Glomerular endothelial cell (primary cell): ENCODE measurements at places on chromosomes 3 and 15.

GRCh38 chr3:148229107-148229506, 468.6 kb upstream of the AGTR1 start:
- DNase-seq = no peak

GRCh38 chr15:70539912-70540530, 223.3 kb downstream of the UACA start:
- no peak for DNase-seq

GRCh38 chr3:193984876-193985275, 151.1 kb upstream of the HES1 start:
- DNase-seq = no peak

GRCh38 chr3:188286087-188286513, 132.1 kb downstream of the LPP start:
- no peak for DNase-seq

DNA sequence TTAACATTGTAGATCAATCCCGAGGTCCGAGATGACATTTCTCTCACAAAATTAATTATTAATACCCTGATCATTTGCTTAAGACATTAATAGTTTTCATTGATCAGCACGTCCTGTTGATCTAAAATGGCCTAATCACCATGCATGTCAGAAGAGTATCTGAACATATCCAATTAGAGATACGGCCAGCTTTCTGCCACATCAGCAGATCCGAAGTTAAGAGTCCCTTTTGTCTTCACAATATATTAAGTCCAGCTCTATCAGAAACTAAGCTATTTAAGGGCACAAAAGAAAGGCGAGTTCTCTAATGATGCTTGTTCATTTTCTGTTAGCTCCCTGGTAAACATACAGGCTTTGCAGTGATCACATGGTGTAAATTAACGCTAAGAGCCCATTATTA, 470.3 kb downstream of the CNTN4 start:
- DNase-seq = no peak

DNA sequence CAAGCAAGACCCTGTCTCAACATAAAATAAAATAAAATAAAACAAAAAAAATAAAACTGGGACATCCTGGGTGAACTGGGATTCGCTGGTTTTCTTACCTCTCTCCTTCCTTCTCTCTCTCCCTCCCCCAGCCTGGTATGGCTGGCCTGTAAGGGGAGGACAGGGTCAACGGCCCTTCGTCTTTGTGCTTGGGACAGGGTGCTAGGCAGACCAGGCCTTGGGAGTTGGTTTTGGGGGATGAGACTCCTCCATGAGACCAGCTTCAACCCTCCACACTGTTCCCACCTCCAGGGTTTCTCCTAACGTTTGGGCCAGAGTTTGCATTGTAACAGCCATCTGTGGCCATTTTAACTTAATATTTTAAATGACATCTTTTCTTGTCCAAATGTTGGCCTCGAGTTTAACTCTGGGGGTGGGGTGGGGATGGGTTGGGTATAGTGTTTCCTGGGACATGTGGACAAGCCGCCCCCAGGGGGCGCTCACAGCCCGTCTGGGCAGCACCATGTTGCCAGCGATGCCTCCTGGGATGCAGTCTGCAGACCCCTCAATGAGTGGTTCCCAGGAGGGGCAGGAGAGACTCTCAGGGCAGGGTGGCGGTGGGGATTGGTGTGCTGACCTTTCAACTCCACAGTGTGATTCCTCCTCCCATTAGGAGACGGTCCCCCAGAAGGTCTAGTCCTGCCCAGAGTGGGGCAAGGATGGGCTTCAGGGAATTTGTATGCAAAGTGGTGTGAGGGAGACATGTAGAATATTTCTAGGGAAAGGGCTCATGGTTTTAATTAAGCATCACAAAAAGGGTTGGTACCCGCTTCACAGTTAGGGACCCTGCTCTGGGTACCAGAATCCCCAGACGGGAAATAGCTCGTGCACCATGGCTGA, 37.7 kb upstream of the LCTL start:
- no peak for DNase-seq

DNA sequence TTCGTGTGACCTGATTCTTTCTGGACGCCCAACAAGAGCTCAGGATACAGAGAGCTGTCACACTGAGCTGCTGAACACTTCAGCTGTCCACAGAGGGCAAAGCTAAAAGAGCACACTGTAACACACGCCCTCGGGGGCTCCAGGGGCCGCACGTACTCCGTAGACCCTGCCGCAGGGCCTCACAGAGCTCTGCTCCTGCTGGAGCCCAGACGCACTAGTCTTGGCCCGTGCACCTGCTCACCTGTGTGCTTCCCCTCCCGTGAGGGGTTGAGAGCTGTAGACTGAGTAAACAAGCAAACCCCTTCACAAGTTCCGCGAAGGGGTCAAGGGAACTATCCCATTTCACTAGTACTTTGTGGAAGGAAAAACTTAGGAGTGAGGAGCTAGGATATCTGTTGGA, 30.7 kb upstream of the TUSC7 start:
- no peak for DNase-seq

GRCh38 chr3:186909078-186909853, 21.1 kb upstream of the ST6GAL1 start:
- no peak for DNase-seq

DNA sequence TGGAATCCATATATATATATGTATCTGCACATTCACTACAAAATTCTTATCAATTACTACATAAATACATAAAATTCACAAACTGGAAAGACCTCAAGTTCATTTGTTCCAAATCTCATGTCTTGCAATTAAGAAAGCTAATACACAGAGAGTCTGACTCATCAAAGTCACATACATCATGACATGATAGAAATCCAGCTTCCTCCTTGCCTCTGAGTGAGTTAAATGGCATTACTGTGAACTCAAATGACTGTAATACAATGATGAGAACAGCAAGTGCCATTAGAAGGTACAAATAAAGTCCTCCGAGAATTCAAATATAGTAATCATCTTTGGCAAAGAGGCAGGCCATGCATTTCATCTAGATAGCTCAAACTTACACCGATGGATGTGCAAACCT, 55.1 kb upstream of the AGTR1 start:
- no peak for DNase-seq

- no peak for DNase-seq
These were observed 1552.3 kb downstream of the OTOL1 start for GRCh38 chr3:163048881-163049280.

DNA sequence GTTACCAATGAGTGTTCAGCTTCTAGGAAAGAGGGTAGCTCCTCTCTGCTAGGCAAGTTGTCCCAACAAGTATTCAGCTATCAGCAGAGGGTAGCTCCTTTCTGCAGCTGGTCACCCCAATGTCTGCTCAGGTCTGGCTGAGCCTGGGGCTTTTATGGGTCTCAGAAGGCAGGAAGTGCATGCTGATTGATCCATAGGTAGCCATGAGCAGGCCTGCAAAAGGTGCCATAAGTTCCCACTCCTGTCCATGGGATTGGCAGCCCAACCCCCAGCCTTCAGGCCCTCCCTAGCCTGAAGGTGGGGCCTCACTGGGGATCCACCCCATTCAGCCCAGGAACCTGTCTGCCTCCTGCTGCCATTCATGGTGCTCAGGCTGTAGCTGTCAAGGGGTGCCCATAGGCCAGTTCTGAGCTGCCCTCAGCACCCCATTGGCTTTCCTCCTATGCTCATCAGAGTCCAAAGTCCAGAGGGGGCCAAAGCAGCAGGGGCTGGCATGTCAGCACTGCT, 34.6 kb upstream of the DNAJC13 start:
- DNase-seq = no peak

- no peak for DNase-seq
These were observed 311.4 kb downstream of the TBC1D5 start for GRCh38 chr3:17431004-17431403.

- no peak for DNase-seq
These were observed at the start of gene NPAP1 for GRCh38 chr15:24675332-24676144. Gene NPAP1, plus strand, starts transcription at chr15:24675775. Its CDS starts 93 bp downstream, at chr15:24675868.
